Stimulated activated CD8-positive, alpha-beta memory T cell treated with anti-CD3 and anti-CD28 coated beads, Interleukin-7, amount 100 ng/mL, for 4 hours (primary cell): ENCODE measurements at places on chromosomes 3 and 15.

GRCh38 chr15:31300208-31300661, 26.4 kb upstream of the KLF13 start:
- DNase-seq = no peak

DNA sequence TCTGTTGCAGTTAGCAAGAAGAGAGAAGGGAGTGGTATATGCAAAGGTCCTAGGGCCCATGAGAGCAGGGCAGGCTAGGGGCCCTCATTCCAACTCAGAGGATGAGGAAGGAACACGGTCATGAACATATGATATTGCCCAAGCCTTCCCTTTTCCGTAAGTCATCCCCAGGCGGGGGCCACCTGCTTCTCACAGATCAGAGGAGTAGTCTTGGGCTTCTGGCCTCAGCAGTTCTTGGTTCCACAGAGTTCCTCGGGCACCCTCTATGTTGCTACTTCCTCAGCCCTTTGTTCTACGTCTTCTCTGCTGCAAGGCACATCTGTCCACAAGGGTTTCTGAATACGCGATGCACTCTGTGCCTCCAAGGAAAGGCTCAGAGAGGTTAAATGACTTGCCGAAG, 25.3 kb downstream of the EPHB3 start:
- no peak for DNase-seq

DNA sequence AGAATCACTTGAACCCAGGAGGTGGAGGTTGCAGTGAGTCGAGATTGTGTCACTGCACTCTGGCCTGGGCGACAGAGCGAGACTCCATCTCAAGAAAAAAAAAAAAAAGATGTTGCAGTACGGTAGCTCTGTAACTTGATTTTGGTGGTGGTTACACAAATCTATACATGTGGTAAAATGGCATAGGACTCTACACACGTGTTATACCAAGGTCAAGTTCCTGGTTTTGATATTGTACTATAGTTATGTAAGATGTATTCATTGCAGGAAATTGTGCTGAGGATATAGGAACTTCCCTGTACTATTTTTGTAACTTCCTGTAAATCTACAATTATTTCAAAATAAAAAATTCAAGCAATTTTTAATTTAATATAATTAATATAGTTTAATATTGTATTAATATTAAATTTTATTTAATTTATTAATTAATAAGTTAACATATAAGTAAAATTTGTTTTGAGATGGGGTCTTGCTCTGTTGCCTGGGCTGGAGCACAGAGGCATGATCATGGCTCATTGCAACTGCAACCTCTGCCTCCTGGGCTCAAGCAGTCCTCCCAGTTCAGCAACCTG, 9.9 kb downstream of the MYD88 start:
- no peak for DNase-seq

DNA sequence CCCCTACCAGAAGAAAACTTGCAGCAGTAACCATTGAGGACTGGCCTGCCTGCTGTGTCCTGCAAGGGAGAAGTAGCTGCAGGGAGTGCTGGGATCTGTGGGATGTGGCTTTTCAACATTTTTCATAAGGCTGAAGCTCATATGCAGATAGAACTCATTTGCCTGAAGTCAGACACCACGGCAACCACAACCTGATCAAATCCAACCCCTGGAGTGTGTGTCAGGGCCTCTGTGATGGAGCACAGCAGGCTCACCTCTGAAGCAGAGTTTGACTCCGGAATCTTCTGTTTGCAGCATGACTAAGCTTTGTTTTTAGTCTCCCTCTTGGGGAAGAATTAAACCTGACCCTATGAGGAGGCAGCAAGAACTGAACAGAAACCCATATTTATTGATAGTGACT, 508.7 kb downstream of the AGBL1 start:
- DNase-seq = no peak

DNA sequence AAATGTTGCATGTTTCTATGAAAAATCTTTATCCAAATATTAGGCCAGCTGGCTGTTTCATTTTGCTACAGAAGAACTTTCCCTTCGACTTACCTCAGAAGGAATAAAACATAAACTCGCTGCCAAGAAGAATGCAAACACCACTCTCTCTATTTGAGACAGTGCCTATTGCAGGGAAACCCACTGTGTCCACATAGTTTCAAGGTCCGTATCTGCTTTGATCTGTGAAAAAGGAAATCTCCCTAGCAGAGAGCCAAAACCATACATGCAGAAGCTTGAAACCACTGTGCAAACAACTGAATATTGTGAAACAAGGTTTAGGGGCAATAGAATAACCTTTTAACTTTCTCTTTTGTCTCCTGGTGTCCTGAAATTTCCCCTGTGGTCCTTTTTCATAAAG, 35.0 kb upstream of the CAPN7 start:
- DNase-seq = no peak

DNA sequence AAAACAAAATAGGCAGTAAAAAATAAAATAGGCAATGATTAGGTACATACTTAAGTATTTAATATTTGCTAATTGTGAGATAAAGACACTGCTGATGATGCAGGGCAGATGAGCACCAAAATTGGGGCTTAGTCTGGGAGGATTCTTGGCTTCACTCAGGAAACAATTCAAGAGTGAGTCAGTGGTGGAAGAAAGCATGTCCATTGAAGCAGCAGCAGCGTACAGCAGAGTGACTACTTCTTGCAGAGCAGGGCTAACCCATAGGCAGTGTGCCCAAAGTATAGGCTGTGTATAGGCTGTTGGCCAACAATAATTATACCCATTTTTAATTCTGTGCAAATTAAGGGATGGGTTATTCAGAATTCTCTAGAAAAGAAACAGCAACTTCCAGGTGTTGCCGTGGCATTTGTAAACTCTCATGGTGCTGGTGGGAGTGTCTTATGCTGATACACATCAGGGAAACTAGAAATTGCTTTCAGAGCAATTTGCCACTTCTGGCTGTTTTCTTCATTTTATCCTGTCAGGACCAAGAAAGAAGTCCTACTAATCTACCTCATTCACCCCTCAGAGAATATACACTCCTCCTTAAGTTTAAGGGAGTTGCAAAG, 317.3 kb upstream of the NAALADL2 start:
- DNase-seq = no peak
